GM23248 (cell line): ENCODE measurements at places on chromosomes 7 and 10.

- DNase-seq: no peak
These were observed 65.4 kb downstream of the FAM204A start for GRCh38 chr10:118276727-118277126.

GRCh38 chr10:30804478-30805055 is 175.0 kb upstream of the LYZL2 start:
- DNase-seq: peak; percentile 75

DNA sequence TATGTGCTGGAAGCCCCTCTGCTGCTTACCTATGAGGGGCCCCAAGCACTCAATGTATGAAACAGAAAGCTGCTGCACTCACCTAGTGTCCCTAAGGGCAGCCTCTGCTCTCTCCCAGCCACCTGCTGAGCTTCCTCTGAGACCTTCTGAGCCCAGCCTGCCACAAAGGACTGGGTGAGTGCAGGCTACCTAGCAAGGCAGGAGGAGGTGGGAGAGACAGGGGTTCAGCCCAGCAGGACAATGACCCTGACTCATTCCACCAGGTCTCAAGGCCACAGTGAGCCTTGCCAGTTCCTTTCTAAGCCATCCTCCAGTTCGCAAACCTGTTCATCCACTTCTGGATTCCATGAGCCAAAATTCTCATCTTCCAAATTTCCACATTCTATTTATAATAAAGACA is 16.3 kb downstream of the VOPP1 start:
- no peak for DNase-seq

DNA sequence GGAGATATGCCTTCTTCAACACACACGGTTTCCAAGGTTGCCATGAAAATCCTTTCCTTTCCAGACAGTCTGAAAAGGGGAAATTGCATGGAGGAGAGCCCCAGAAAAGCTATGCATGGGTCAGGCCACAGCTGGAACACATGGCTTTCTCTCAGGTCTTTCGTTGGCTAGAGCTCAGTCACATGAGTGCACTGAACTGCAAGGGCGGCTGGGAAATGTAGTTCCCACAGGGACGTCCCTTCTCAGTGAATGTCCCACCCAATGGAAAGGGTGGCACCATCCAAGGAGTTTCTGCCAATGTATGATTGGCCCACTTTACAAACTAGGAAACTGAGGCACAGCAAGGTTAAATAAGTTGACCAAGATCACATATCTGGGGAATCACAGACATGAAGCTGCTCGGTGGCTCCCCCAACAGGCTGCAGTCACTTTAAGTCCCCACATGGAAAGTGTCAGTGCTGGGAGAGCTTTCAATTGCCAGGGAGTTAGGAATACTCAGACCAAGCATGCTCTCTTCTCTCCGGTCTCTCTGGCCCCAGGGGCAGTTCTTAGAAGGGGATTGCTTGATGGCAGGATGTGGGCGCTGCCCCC is 571.3 kb downstream of the GLRX3 start:
- no peak for DNase-seq

- DNase-seq: peak; percentile 4
These were observed 1.3 kb downstream of the MIOS start for GRCh38 chr7:7567898-7568531.

DNA sequence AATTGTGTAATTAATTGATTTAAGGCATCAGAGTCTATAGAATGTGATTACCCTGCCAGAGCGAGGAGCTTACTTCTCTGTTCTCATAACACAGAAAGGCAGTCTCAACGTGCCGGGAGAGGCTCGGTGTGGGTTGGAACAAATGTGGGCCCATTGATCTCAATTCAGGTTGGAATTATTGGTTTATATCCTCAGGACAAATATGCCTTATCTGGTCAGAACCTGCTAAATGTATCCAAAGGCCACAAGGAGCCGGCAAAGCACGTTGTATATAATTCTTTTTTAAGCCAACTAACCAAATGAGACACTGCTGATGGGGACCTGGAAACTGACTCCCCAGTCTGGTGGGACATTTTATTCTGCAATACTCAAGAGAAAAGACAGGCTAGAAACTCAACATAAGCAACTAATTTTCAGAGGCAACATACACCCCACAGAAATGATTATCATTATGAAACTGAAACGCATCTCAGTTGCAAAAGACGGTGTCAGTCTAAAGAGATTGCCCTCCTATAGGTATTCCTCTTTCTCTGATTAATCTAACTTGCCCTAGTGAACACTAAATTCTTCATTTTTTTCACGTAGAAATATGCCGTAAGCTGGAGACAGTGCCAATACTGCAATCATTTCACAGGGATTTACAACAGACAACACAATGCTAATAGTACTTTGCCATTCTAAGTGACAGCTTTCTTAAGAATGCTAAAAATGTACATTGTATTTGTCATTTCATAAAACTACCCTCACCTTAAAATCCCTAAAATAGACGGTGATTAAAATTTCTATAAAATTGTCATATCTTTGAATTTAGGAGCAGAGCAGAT is 9.4 kb downstream of the EBF3 start:
- DNase-seq: no peak

- peak; percentile 41 for DNase-seq
These were observed 47.7 kb upstream of the TRIL start for GRCh38 chr7:29005829-29006228.

- DNase-seq: no peak
These were observed 27.3 kb upstream of the HERPUD2 start for GRCh38 chr7:35722054-35722849.

GRCh38 chr7:142338633-142339501 is 81.0 kb upstream of the PRSS58 start:
- DNase-seq: peak; percentile 64

- DNase-seq: no peak
These were observed 953.1 kb upstream of the ZNF722 start for GRCh38 chr7:63045575-63045974.

DNA sequence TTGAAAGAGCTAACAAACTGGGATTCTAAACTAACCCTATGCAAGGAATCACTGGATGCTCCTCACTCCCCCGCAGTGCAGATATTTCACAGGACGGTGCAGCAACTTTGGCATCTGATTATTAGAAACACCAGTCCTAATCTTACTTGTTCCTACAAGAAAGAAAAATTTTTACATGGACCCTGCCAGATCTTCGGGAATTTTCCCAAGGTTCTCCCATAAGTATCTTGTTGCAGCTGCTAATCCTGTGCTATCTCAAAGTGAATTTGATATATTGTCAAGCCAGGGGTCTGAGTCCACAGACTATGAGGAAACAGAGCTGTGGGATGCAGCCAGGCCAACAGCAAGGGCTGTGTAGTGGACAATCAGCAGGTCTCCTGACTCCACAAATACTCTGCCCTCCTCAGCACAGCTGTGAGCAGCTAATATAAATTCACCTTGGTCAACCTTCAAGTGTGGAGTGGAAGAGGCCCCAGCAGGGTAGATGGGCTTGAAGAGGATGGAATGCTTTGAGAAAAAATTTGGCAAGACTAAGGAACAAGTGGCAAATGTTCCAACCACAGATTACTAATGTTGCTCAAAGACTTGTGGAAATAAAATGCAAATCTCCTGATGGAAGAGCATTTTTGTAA is 25.6 kb downstream of the VSTM4 start:
- peak; percentile 55 for DNase-seq

DNA sequence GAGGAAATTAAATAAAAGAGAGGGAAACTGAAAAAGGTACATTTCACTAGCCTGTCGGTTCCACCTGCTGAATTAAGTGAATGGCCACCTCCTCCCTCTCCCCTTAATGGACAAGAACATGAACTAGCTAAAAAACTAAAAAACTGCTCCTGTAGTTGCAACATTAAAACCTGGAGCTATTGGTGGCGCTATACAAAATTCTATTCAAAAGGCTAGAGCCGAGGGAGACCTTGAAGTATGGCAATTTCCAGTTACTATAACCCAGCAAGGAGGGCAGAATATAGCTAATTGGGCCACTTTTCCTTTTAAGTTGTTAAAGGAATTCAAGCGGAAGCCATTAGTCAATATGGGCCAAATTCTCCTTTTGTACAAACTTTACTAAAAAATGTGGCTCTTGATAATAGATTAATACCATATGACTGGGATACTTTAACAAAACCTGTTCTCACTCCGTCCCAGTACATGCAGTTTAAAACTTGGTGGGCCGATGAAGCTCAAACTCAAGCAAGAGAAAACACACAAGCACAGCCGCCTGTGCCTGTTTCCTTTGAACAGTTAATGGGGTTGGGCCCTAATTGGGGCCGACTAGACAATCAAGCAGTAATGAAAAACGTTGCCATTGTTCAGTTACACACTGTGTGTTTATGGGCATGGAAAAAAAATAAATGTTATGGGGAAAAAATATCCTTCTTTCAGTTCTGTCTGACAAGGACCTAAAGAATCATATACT is 6.5 kb upstream of the CHST3 start:
- DNase-seq: peak; percentile 47

GRCh38 chr7:2165239-2165609 is 67.5 kb downstream of the MAD1L1 start:
- no peak for DNase-seq

DNA sequence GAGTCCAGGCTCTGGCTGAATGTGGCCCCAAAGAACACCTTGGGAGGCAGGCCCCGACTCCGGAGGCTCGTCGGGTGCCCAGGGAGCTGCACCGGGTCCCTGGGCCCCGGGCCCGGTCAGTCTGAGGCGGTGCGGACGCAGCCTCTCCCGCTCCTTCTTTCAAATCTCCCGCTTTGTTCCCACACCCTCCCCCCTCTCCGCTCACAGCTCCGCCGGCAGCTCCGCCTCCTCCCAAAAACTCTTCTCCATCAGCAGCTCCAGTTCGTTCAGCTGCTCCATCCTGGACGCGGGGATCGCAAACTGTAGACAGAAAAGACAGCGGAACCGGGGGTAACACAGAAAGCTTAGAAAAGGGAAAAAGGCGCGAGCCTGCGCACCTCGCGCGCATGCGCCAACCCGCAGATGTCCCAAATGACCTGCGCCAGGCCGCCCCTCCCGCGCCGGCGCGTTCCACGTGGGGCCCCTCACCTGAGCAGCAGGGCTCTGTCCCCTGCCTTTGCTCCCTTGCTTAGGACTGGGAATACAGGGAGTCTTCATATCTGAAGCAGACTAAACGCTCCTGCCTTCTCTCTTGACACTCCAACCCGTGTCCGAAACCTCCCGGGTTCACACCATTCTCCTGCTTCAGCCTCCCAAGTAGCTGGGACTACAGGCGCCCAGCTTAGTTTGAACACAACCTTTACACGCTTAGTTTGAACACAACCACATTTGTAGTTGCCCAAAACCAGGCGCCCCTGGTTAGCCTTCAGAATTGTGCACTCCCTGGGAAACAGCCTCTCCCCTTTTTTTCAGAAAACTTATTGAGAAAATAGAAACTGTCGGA is at the start of gene DNA2:
Gene DNA2 (minus strand): TSS at position 388 of the 823 bp plus-strand sequence. CDS start 109 bp downstream, at position 279.
- peak; percentile 82 for DNase-seq

DNA sequence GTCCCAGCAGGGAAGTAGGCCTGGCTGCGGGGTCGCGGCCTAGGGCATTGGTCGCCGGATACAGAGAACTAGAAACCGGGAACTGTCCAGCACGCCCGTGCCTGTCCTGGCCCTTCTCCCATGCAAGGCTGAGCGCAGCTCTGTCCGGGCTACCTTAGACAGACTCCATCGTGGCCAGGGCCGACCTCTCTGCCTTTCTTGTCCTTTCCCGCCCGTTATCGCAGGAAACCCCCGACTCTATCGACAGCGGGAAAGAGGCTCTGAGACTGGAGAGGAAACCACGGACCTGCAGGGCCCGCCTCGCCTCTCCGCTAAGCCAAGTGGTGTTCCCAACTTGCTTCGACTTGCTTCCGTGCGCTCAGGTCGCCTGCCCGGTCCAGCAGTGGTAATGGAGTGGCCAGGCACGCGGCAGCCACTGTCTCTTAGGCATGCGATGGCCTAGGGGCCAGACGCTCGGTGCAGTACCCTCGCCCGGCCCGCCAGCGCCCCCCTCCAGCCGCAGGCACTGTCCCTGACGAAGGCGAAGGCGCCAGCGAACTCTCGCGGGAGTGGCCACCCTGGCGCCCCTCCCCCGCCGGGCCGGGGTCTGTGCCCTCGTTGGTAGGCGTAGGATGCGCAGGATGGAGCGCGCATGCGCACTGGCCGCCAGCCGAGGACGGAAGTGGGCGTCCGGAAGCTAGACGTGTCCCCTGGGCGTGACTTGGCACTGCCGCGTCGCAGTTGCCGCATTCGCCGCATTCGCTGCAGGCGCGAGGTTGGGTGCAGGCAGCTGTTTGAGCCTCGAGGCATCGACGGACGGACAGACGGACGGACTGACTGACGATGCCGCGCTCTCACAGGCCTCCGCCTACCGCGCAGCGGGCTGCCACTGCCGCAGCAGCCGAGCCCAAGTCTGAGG is 54.4 kb downstream of the MCMBP start:
- peak; percentile 52 for DNase-seq

DNA sequence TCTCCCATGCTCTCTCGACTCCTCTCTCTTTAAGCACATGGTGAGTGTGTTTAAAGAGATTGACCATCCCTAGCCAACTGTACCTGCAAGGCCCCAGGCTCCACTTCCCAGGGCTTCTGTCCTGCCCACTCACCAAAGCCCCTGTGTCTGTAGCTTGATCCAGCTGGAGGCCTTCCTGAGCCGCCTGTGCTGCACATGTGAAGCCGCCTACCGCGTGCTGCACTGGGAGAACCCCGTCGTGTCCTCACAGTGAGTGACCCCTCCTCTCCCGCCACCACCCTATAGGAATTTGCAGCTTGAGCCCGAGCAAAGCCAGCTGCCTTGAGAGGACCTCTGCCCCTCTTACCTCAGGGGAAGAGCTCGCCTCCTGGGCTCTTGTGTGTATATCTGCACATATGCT is 11.2 kb downstream of the ZFYVE27 start:
- no peak for DNase-seq

DNA sequence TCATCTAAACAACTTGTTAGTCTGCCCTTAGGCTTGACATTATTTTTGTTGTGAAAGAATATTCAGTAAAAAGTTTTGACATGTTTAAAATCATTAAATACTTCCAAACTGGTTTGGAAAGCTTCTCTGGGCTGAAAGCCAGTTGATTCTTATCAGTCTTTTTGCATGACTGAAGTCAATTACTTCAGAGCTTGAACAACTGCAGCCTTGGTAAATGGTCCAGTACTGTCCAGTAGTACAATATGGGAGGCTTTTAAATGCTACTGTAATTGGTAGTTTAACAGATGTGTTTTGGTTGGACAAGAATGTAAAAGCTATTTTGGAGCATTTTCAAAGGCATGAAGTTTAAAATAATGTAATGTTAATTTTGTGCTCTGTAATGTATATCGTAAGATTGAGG is 103.4 kb downstream of the SDK1 start:
- no peak for DNase-seq

- no peak for DNase-seq
These were observed 5.1 kb downstream of the ZNF680 start for GRCh38 chr7:64557601-64558322.

- peak; percentile 22 for DNase-seq
These were observed 94.3 kb downstream of the PRLHR start for GRCh38 chr10:118501171-118501570.

DNA sequence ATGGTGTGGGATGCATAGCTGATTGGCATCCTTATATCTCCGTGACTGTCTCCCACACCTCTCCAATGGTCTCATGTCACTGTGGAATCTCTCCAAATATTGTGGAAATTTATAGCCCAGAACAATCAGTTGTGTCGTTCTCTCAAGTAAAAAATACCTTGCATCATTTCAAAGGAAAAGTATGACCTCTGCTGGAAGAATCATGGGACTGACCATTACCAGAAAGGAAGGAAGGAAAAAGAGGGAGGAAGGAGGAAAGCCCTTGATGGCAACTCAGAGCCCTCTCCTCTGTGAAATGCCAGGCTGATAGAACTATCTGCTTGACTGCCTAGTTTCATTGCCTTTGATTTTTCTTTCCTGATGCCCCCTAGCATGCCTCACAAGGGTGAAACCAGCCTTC is 76.3 kb downstream of the FOXI2 start:
- no peak for DNase-seq
